IPS DF 19.7 (cell line): ENCODE measurements at places on chromosomes 6 and 20.

DNA sequence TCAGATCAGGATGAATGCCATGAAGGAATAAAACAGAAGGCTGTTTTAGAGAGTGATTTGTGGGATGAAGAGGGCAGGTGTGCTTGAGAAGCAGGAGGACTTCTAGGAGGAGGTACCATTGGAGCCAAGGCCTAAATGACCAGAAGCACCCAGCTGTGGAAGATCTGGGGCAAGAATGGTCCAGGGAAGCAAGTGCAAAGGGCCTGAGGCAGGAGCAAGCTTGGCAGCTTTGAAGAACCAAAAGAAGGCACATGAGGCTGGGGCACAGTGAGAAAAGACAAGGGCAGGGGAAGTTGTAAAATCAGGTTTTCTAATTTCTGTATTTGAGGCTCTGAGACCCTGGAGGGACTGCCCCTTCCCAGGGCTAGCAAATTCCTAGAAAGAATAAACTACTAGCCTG lies 9.8 kb downstream of the SLC13A3 start:
- no peak for DNase-seq

DNA sequence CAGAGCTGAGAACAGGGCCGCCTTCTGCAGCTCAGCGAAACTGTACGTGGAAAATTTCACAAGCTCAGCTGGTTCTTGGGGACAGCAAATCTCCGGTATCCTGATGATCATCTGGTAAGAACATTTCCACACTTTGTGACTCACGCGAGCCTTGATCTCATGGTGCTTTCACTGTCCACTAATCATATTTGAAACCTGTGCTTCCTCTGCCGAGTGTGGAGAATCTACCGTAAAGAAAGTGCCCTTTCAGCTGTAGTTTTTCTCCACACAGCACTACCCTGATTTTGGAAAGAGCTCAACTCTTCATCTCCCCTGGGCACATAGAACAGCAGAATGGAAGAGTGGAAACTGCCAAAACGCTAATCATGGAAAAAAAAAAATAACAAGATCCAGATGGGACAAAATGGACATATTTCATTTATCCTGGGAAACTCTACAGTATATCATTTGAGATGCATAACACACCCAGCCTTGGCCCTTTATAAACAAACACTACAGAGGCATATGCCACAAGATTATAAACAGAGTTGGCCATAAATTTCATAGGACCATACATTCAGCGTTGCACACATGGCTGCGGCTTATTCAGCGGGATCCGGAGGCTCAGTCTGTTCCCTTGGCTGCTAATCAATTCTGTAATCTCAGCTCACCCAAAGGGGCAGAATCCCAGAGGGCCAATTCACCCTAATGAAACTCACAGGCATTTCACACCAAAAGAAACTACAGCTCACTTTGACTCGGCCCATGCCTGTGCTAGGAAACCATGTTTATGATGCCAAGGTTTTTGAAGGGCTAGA lies 434.5 kb downstream of the HDGFL1 start:
- no peak for DNase-seq

DNA sequence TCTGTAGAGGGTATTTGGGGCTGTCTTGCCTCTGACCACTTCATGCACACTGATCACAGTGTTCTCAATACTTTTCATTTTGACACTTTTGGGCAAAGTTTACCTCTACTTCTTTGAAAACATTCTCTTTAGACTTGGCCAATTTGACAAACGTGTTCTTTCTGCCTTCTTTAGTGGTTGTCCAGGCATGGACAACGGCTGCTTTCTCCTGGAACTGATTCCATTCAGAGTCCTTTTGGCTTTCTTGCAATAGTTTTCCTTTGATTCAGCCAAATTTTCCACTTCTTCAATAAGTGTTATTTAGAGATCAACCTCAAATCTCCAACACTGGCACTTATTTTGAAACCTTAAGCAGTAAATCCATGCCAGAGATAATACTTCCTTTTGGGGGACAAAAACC lies 6.7 kb upstream of the CST9 start:
- no peak for DNase-seq

DNA sequence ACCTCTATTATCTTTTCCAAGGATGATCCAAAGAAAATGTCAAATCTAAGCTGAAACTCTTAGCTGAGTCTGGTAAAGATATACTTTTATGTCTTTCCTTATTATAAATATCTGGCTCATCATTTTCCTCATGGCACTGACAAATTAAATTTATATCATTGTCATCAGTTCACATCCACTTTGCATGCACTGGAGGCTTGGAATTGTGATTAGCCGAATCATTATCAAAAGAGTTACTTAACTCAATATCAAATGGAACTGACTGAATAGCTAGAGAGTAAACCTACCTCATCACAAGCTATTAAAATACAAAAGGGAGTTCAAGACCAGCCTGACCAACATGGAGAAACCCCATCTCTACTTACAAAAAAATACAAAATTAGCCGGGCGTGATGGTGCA lies 713.9 kb upstream of the MARCKS start:
- no peak for DNase-seq

- no peak for DNase-seq
These were observed 126.1 kb downstream of the ARHGAP18 start for GRCh38 chr6:129583866-129584265.

GRCh38 chr20:62359043-62359490 lies 8.0 kb downstream of the LAMA5 start:
- DNase-seq: no peak

GRCh38 chr6:163405412-163406309 lies 8.9 kb upstream of the QKI start:
- DNase-seq: no peak

- DNase-seq: no peak
These were observed 147.4 kb downstream of the FOXC1 start for GRCh38 chr6:1757131-1757530.

GRCh38 chr6:11722220-11722619 lies 56.4 kb downstream of the ADTRP start:
- DNase-seq: no peak

GRCh38 chr20:41369673-41370072 lies 3.1 kb upstream of the EMILIN3 start:
- DNase-seq: no peak

- no peak for DNase-seq
These were observed 14.9 kb upstream of the CST7 start for GRCh38 chr20:24934101-24934661.

GRCh38 chr6:37511910-37512399 lies 12.3 kb upstream of the CCDC167 start:
- no peak for DNase-seq

DNA sequence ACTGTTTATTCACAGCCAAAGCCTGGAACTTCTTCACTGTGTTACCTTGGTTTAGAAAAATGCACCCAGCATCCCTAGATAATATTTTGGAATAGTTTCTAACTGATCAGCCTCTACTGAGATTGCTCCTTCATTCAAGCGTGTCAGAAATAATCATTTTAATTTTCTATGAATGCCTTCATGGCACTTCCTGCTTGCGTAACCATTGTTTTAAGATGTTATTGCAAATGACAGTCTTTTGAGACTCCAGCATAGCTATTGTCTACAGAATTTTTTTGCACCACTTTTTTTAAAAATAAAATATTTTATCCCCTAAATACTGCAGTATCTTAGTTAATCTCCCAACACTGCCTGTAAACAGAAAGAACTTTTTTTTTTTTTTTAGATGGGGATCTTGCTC lies 213.1 kb downstream of the PHACTR1 start:
- no peak for DNase-seq

- DNase-seq: no peak
These were observed 36.3 kb downstream of the COX4I2 start for GRCh38 chr20:31673943-31674463.

GRCh38 chr6:85240787-85241385 lies 209.0 kb upstream of the NT5E start:
- DNase-seq: no peak

DNA sequence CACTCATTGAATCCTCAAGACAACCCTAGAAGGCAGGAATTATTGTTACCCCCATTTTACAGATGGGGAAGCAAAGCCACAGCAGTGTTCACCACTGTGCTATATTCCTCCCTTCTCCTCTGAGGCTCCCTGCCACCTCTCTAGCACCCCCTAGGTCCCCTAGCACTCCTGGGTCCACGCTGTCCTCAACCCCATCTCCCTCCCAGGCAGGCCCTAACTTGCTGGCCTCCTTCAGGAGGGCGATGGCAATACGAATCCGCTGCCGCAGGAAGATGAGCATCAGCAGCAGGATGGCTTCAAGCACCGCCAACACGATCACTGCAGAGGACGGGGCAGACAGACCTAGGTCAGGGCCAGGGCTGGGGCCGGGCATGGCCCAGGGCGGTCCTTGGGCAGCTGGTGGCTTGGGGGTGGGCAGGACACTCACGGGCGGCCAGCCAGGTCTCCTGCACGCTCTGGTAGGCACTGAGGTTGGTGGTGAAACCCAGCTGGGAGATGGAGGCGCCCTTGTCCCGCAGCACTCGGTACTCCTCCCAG lies 7.8 kb upstream of the NEU1 start:
- no peak for DNase-seq

GRCh38 chr6:141401851-141402250 lies 730.9 kb upstream of the GJE1 start:
- no peak for DNase-seq

DNA sequence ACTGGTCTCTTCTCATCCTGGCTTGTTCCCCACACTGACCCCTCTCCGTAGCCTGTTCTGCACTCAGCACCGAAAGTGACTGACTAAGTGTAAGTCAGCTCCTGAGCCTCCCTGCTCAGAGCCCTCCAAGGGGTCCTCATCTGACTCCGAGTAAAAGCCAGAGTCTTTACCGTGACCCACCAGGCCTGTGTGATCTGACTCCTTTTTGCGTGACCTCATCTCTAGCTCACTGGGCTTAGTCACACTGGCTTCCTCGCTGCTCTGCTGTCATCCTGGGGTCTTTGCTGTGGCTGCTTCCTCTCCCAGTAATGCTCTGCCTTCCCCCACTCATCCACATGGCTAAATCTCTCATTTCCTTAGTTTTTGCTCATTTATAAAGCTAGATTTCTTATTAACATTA lies 116.6 kb downstream of the PLCB4 start:
- no peak for DNase-seq

- DNase-seq: no peak
These were observed 196.7 kb downstream of the MOXD1 start for GRCh38 chr6:132204591-132204990.

- DNase-seq: no peak
These were observed 17.7 kb downstream of the CLIC5 start for GRCh38 chr6:45997875-45998506.

- no peak for DNase-seq
These were observed 240.9 kb downstream of the PHACTR1 start for GRCh38 chr6:12957321-12958051.

- DNase-seq: no peak
These were observed 75.4 kb downstream of the PERP start for GRCh38 chr6:138031850-138032249.

DNA sequence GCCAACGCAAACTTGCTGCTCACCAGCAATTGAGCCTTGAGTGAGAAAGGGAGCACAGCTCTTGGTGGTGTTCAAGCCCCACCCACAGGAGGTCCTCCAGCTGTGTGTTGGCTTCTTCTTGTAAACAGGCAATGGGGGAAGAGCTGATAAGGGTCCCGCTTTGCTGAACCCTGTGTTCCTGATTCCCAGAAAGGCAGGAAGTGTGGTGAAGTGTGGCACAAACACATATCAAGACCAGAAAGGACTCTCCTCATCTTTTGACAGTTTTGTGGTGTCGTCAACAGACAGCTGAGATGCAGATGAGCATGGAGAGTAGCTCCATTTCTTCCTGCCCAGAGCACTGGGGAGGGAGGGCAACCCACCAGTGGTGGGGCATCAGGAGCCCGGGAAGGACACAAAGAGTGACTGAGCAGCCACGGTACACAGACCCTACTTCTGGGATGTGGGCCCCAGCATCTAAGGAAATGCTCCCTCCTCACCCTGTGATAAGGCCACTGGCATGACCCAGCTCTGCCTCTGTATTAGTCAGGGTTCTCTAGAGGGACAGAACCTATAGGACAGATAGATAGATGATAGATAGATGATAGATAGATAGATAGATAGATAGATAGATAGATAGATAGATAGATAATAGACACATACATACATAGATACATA lies 188.9 kb upstream of the TAB2 start:
- no peak for DNase-seq

DNA sequence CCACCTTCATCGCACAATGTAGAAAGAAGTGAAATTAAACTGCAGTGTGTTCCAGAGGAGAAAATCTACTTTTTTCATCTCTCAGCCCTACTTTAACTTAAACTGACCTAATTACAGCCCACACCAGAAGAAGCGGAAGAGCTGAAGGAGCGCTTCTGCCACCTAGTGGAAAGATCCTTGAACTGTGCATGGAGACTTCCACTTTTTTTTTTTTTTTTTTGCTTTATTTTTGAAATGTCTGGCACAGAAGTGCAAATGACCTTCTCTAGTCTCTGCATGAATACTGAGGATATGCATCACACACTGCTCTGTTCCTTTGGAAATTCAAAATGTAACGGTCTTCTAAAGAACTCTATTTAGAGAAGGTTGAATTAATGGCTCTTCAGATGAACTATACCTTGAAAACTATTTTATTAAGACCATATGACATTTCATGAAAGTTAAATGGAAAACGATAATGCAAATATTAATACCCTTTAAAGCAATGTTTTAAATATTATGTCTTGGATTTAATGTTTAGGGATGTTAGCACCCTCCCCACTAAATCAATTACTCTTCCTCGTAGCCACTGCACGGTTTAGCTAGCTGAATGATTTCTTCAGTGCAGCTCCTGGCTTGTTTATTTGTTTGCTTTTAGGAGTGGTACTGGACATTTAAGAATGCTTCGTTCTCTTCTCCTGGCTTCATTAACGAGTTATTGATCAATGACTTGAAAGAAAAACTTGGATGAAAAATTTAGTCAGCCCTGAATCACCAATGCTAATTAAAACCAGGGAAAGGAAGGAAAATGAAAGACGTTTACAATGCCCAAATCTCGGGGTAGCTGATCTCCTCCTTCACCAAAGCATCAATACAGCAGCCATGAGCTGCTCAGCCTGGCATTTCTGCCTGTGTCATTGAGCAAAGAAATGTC lies 569.6 kb upstream of the GJE1 start:
- DNase-seq: no peak

GRCh38 chr6:116386581-116387299 lies 16.0 kb downstream of the DSE start:
- no peak for DNase-seq

- no peak for DNase-seq
These were observed 162.2 kb downstream of the PHACTR1 start for GRCh38 chr6:12878741-12879140.
